ENCODE measurements at places on chromosomes 1 and 21. TPM values are rescaled to one million over a fixed set of nuclear protein-coding genes. Genes with fewer than 3 reads are reported as not detected.

GRCh38 chr21:46099476-46099875 lies 1.6 kb downstream of the COL6A2 start:
- peaks cover 26% of the 10 kb centered on the region for H3K27me3 ChIP-seq
- H3K27ac ChIP-seq = no peak overlapping the region
- H3K36me3 ChIP-seq = no peaks in the 10 kb centered on the region
- peak; percentile 4 for DNase-seq
- H3K4me1 ChIP-seq = peaks cover 7% of the 10 kb centered on the region
- H3K4me3 ChIP-seq = peak overlapping the region; percentile 33

DNA sequence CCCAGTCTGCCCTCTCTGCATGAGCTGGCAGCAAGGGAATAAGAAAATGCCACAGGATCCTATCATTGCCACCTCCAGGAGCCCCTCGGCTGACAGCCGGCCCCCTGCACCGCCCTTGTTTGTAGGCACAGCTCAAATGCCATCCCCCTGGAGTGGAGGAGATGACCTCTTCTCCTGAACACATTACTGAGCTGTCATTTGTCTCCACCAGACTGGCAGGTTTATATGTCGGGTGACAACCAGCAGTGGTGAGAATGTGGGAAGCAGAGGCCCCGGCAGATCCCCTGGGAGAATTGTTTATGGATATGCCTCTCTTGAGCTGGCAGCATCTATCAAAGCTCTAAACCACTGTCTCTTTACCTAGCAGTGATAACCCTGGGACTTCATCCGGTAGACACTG lies 135.4 kb upstream of the FMN2 start:
- no peaks in the 10 kb centered on the region for H3K4me1 ChIP-seq
- no peaks in the 10 kb centered on the region for H3K27me3 ChIP-seq
- DNase-seq = no peak
- no peak overlapping the region for H3K4me3 ChIP-seq
- H3K27ac ChIP-seq = no peak overlapping the region
- H3K36me3 ChIP-seq = no peaks in the 10 kb centered on the region

GRCh38 chr21:42471716-42472330 lies 24.2 kb downstream of the RSPH1 start:
- H3K36me3 ChIP-seq = peaks cover 10% of the 10 kb centered on the region
- no peak for DNase-seq
- H3K4me1 ChIP-seq = peaks cover 4% of the 10 kb centered on the region
- no peak overlapping the region for H3K27ac ChIP-seq

DNA sequence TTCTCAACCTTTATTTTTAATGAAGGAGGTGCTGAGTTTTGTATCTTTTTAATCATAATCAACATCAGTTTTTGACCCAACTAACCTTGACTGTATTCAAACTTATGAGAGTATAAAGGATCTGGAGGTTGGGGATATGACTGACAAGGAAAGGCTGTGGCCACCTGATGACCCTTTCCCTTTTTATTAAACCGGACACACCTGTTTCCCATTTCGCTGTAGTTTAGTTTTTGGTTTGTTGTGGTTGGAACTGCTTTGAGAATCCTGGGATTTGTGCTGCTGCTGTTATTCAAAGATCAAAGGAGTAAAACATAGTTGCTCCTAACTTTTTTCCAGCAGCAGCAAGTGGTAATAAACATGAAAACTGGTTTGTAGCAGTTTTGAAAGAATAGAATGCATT lies 12.4 kb downstream of the PRPF38A start:
- H3K36me3 ChIP-seq = peaks cover 40% of the 10 kb centered on the region
- DNase-seq = no peak
- no peak overlapping the region for H3K4me3 ChIP-seq
- no peaks in the 10 kb centered on the region for H3K27me3 ChIP-seq
- H3K4me1 ChIP-seq = no peaks in the 10 kb centered on the region

DNA sequence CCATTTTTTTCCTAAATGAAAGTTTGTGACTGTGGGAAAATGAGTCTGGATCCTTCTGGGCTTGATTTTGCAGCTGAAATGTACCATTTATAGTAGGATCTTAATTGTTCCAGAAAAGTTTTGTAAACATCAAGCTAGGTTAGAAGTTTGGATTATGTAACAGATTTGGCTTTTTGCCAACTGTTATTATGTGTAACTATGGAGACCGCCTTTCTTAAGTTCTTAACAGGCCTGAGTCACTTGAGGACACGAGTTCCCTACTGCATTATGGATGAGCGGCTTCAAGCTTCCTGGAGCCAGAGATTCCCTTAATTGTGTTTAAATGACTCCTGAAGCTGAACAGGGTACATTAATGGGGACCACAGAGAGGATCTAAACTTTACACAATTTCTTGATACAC lies 22.2 kb downstream of the SLC25A33 start:
- H3K27me3 ChIP-seq = no peaks in the 10 kb centered on the region
- H3K36me3 ChIP-seq = peaks cover 18% of the 10 kb centered on the region
- no peak overlapping the region for H3K4me3 ChIP-seq
- H3K4me1 ChIP-seq = peaks cover 7% of the 10 kb centered on the region

GRCh38 chr1:12316331-12316730 lies 86.5 kb downstream of the VPS13D start:
- no peak for DNase-seq
- peaks cover 28% of the 10 kb centered on the region for H3K36me3 ChIP-seq
- H3K27ac ChIP-seq = peak overlapping the region; percentile 94
- H3K4me3 ChIP-seq = no peak overlapping the region
- H3K27me3 ChIP-seq = no peaks in the 10 kb centered on the region

DNA sequence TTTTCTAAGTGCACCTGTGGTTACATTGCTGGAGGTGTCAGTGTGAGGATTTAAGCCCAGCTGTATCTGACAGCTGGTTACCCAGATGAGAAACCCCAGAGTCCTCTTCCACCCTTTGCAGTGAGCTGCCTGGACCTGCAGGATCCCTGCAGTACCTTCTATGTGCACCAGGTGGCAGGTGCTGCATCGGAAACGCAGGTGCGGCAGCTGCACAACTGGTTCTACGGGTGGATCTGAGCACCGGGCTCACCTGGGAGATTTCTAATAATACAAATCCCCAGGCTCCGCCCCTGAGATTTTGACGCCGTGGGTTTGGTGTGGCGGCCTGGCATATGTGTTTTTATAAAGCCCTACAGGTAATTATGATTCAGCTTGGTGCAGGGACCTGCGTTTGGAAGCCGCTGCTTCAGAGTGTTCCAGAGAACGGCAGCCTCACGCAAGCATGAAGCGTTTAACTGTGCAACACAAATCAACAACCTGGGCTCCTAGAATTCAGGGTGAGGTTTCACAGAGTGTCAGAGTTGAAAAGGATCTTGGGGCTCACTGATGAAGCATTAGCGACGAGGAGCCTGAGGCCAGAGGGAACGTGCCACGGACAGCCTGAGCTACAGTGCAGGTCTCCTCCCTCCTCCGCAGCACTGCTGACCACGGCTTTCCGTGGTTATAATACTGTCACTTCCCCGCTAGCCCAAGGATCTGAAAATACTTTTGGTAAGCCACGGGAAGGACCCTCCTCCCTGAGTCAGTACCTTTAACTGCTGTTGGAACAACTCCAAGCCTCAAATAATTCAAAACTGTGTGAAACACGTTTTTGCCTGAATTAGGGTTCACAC lies 96.7 kb upstream of the TRABD2B start:
- H3K4me1 ChIP-seq = peaks cover 5% of the 10 kb centered on the region
- peaks cover 31% of the 10 kb centered on the region for H3K27me3 ChIP-seq
- no peak for DNase-seq

DNA sequence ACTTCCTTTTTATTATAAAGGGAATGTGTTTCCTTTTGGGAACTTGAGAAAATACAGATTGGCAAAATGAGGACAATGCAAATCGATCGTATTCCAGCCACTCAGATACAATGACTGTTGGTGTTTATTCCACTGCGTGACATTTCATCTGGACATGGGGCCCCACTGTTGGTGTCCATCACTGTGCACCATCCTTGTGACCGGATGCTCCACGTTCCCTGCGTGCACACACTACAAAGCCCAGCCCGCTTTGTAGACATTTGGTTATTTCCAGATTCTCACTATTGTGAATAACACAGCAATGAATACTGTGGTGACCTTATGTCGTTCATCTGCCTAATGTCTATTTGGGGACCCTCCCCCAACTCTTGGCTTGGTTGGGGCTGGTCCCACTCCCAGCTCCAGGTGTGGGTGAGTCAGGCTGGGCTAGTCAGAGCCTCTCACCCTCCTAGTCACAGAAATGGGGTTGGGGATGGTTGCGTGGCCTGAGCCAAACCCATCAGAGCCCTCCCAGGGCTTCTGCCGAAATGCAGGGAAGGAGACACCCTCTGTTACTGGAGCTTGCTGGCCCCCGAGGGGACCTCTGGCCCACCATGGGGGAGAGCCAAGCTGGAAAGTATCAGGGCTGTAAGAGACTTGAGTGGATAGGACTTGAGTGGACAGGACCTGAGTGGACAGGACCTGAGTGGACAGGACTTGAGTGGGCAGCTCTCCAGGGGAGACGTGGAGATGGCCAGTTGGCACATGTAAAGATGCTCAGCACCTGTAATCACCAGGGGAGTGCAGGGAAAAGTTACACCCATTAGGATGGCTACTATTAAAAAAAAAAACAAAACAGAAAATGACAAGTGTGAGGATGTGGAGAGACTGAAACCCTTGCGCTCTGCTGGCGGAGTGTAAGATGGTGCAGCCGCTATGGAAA lies 57.1 kb upstream of the ADARB1 start:
- H3K27ac ChIP-seq = no peak overlapping the region
- H3K4me1 ChIP-seq = peaks cover 73% of the 10 kb centered on the region
- no peaks in the 10 kb centered on the region for H3K36me3 ChIP-seq
- no peak overlapping the region for H3K4me3 ChIP-seq
- no peak for DNase-seq

DNA sequence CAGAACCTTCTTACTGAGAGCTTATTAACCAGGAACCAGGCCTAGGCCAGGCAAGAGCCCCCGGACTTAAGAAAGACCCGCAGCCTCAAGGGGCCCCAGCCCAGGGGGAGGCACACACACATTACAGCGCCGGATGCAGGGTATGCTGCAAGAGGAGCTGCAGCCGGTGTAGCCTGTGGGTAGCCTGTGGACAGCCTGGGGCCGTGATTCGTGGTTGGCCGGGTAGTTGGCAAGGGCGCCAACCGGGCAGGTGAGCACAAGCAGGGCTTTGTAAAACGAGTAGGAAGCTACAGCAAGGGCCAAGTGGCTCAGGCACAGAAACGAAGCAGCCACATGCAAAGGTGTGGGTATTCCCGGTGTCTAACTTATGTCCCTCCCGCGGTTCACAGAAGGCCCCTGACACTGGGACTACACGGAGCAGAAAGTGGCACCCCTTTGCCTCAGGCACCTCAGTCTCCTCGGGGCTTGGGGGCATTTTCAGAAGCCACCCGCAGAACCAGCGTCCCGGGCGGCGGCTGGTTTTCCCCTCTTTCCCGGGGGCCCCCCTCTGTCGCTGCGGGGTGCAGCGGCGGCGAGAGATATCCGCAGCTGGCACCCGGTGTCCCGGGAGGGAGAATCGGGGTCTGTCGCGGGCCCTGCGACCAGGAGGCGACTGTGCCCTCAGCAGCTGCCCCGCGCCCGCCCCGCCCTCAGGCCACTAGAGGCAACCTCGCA lies 40.8 kb downstream of the KIAA1614 start:
- peak overlapping the region; percentile 24 for H3K4me3 ChIP-seq
- H3K27me3 ChIP-seq = no peaks in the 10 kb centered on the region
- DNase-seq = no peak
- peaks cover 49% of the 10 kb centered on the region for H3K4me1 ChIP-seq
- H3K36me3 ChIP-seq = peaks cover 30% of the 10 kb centered on the region

DNA sequence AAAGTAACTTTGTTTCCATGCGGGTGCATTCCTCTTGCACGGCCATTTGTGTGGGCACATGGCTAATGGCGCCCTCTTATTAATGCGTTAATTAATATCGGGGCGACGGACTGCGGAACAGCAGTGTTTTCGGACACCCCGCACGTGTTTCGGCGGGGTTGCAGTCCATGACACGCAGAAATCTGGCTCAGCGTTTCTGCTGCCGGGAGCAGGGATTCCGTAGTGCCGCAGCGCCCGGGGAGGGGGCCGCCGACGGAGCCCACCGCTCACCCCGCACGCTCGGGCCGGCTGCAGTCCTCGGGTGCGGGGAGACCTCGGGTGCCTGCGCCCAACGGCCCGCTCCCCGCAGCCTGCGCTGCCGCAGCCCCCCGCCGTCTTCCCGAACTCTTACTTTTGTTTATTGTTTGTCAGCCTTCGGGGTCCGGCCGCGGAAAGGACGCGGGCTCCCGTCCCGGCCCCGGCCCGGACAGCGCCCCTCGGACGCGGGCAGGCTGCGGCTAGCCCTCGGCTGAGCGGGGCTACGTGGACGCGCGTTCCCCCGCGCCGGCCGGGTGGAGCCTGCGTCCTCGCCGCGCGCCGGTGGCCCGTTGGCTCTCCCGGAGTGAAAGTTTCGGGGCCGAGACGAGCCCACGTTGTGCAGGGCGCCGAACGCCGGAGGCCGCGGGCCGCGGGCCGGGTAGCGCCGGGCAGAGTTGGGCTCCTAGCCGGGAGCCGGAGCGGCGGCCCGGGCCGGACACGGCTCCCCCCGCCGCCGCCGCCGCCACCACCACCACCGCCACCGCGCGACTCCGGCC lies 849 bp downstream of the NFIA start:
- H3K27ac ChIP-seq = peak overlapping the region; percentile 95
- H3K4me1 ChIP-seq = peaks cover 15% of the 10 kb centered on the region
- no peaks in the 10 kb centered on the region for H3K27me3 ChIP-seq
- peak overlapping the region; percentile 83 for H3K4me3 ChIP-seq
- no peaks in the 10 kb centered on the region for H3K36me3 ChIP-seq
- DNase-seq = peak; percentile 54

- DNase-seq = no peak
- peaks cover 32% of the 10 kb centered on the region for H3K4me1 ChIP-seq
- H3K36me3 ChIP-seq = no peaks in the 10 kb centered on the region
- peaks cover 9% of the 10 kb centered on the region for H3K27me3 ChIP-seq
These were observed 14.3 kb upstream of the EDN2 start for GRCh38 chr1:41498804-41499203.

DNA sequence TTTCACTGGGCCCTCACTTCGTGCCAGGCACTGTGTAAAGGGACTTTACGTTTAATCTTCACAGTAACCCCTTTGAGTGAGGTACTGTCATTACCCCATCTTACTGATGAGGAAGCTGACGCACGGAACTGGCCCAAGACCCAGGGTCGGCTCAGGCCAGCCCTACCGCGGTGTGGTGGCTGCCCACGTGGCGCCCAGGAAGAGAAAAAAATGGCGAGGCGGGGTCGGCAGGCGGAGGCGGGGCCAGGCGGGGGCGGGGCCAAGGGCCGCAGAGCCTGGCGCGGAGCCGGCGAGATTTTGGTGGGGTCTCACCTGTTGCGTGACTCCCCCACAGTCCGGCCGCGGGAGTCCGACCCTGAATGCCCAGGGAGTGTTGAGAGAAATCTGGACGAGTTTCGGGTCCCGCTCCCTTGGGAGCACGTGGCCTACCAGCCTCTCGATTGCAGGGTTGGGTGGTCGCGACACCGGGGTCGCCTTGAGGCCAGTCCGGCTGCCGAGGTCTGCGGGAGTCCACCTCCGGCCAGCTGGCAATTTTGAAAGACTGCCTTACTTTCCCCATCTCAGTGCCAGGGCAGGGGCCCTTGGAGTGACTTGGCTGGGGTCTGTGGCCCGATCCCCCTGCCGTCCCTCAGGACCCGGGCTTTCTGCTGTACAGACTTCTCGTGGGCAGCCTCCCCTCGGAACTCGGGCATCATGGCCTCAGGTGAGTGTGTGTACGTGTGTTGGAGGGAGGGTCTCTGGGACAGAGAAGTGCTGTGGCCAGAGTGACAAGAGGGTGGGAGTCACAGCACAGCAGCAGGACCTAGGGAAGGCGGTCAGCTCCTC lies at the start of the genes AMPD2 and GNAT2:
TSS of gene AMPD2 (plus strand) at position 262 of the 825 bp plus-strand sequence. CDS start 1,339 bp downstream, outside the sequence.
TSS of gene GNAT2 (minus strand) at position 41 of the 825 bp plus-strand sequence. CDS start 6,746 bp downstream, outside the sequence.
- H3K27ac ChIP-seq = peak within 1 kb of the TSS; percentile 94
- H3K27me3 ChIP-seq = no peaks in the 10 kb centered on the region
- H3K36me3 ChIP-seq = peaks cover 13% of the 10 kb centered on the region
- peaks cover 55% of the 10 kb centered on the region for H3K4me1 ChIP-seq

Gene GJA5
- 27.5 TPM for total RNA-seq

Gene KCNE1
- 2.2 TPM for total RNA-seq

Gene KCNJ9
- total RNA-seq = 5.1 TPM

Gene CA14
- 33.7 TPM for total RNA-seq

Gene NOS1AP
- 6.8 TPM for total RNA-seq

Gene EPHB2
- 23.5 TPM for total RNA-seq

Gene INAVA
- total RNA-seq = 5.7 TPM

Gene SERPINC1
- 0.99 TPM for total RNA-seq

Data from spinal cord (tissue), 10 donors.